Upper lobe of left lung (tissue), 6 donors: ENCODE measurements at places on chromosomes 5 and 9. TPM values are rescaled to one million over a fixed set of nuclear protein-coding genes. Genes with fewer than 3 reads are reported as not detected.

ADRA1B gene
- total RNA-seq: 5.3 TPM

LRRC19 gene
- total RNA-seq: 0.37 TPM

TPPP gene
- total RNA-seq: 14.3 TPM

PDE8B gene
- total RNA-seq: 11.8 TPM

SLC46A2 gene
- 17.5 TPM for total RNA-seq

TIFAB gene
- not detected for total RNA-seq

IFNK gene
- not detected for total RNA-seq

LRRC70 gene
- total RNA-seq: 4.8 TPM

MAP3K1 gene
- total RNA-seq: 22.4 TPM

ELAVL2 gene
- total RNA-seq: not detected

PCDHGB3 gene
- total RNA-seq: 1.2 TPM

MEIKIN gene
- total RNA-seq: not detected

GAS1 gene
- 12.1 TPM for total RNA-seq

PTGS1 gene
- 5.1 TPM for total RNA-seq

SERF1B gene
- 20.0 TPM for total RNA-seq

NIM1K gene
- total RNA-seq: 4.4 TPM

GSN gene
- total RNA-seq: 639 TPM

GABRA6 gene
- not detected for total RNA-seq

GRXCR2 gene
- total RNA-seq: not detected

MARCHF3 gene
- total RNA-seq: 16.2 TPM

STING1 gene
- total RNA-seq: 105 TPM

PCDHGA3 gene
- total RNA-seq: 0.80 TPM

PDE6A gene
- not detected for total RNA-seq

HMCN2 gene
- total RNA-seq: 1.8 TPM

FGF10 gene
- total RNA-seq: 2.4 TPM

DAB2 gene
- 177 TPM for total RNA-seq

LCN15 gene
- total RNA-seq: not detected

LHX3 gene
- total RNA-seq: not detected

FAM163B gene
- total RNA-seq: not detected

TTC16 gene
- total RNA-seq: 1.5 TPM

PRDM9 gene
- not detected for total RNA-seq

CRB2 gene
- not detected for total RNA-seq

STPG3 gene
- total RNA-seq: not detected

PCDHB5 gene
- total RNA-seq: 2.8 TPM

ADRB2 gene
- total RNA-seq: 38.0 TPM

ZDHHC21 gene
- total RNA-seq: 6.5 TPM

EQTN gene
- not detected for total RNA-seq

EPB41L4A gene
- 15.9 TPM for total RNA-seq

MPDZ gene
- 13.6 TPM for total RNA-seq

FAM219A gene
- 10.3 TPM for total RNA-seq

NTNG2 gene
- total RNA-seq: 2.1 TPM

CDH18 gene
- total RNA-seq: not detected

CDK5RAP2 gene
- total RNA-seq: 83.7 TPM

GLDC gene
- total RNA-seq: 3.1 TPM

CAMK2A gene
- 1.8 TPM for total RNA-seq

KCNIP1 gene
- total RNA-seq: not detected

FLT4 gene
- 34.0 TPM for total RNA-seq

TAS2R1 gene
- not detected for total RNA-seq

AMBP gene
- total RNA-seq: not detected

PRSS3 gene
- not detected for total RNA-seq

DPYSL3 gene
- total RNA-seq: 62.8 TPM

FANCG gene
- 61.8 TPM for total RNA-seq

CDH9 gene
- not detected for total RNA-seq

SPOCK1 gene
- total RNA-seq: 2.0 TPM

PCDHB10 gene
- 2.2 TPM for total RNA-seq

CDH10 gene
- 0.26 TPM for total RNA-seq

PAEP gene
- not detected for total RNA-seq

ACTBL2 gene
- total RNA-seq: not detected
